ENCODE measurements at places on chromosomes 11 and 22. TPM values are rescaled to one million over a fixed set of nuclear protein-coding genes. Genes with fewer than 3 reads are reported as not detected.

- DNase-seq: no peak
Measured at GRCh38 chr11:27912916-27913315, 195.0 kb downstream of the KIF18A start.

GRCh38 chr22:28137036-28137435 is 218.0 kb upstream of the PITPNB start:
- DNase-seq: no peak

DNA sequence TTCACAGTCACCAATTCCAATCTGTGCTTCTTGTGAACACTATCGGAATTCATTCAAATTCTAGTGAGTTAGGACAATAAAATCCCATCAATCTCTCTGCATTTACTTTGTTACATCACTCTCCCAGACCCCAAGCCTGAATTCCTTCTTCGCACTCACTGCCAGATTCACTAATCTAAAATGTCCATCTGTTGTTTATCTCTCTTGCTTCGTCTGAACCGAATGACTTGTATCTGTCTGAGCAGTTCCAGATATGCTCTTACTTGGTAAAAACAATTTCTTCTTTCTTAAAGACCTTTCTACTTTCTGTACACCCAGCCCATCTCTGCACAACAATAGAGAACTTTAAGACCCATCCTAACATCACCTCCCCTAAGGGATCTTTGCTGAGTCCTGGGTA is 7.0 kb downstream of the MMP10 start:
- DNase-seq: no peak

GRCh38 chr22:21033895-21034294 is 1.5 kb upstream of the SLC7A4 start:
- DNase-seq: no peak

- no peak for DNase-seq
Measured at GRCh38 chr11:95466416-95466815, 235.4 kb upstream of the SESN3 start.

- no peak for DNase-seq
Measured at GRCh38 chr11:32139896-32140520, 49.1 kb downstream of the RCN1 start.

GRCh38 chr22:36196254-36197064 is 5.2 kb downstream of the APOL4 start:
- DNase-seq: no peak

- no peak for DNase-seq
Measured at GRCh38 chr11:8206251-8207079, 37.6 kb upstream of the RIC3 start.

YPEL1 gene
- polyA plus RNA-seq: 1.1 TPM

PDE2A gene
- 1.0 TPM for polyA plus RNA-seq

All from GM23248 (cell line).